ENCODE measurements at places on chromosomes 4 and X. TPM values are rescaled to one million over a fixed set of nuclear protein-coding genes. Genes with fewer than 3 reads are reported as not detected.

The ETDA gene
- not detected for total RNA-seq

The MAPK10 gene
- total RNA-seq: 3.1 TPM

The SLC9B1 gene
- total RNA-seq: 3.3 TPM

The LUZP4 gene
- not detected for total RNA-seq

The ESX1 gene
- total RNA-seq: not detected

The BANK1 gene
- total RNA-seq: 1.4 TPM

The TRIM75 gene
- total RNA-seq: not detected

The HPGD gene
- 3.1 TPM for total RNA-seq

The FGFBP2 gene
- total RNA-seq: 4.8 TPM

The ASB12 gene
- not detected for total RNA-seq

The ASB5 gene
- 0.90 TPM for total RNA-seq

The ARHGAP6 gene
- total RNA-seq: 5.1 TPM

The N4BP2 gene
- total RNA-seq: 6.4 TPM

The ARL9 gene
- not detected for total RNA-seq

DNA sequence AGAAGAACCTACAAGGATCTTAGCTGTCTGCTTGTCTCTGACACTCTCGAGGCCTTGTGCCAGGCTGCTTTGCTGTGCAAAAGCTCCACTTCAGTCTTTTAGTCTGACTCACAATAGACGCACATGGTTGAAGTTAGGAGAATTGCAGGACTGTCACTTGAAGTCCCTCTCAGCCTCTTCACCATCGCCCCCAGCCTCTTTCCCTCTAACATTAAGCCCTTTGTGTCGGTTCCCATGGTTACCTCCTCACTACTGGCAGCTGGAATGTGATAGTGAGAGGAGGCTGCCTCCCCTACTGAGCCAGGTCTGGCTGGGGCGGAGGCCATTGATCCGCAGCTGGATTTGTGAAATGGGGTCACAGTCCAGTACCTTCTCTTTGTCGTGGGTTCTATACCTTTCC is 201.8 kb downstream of the SOWAHB start:
- no peak for DNase-seq

- no peak for DNase-seq
Measured at GRCh38 chr4:6549445-6549844, 25.5 kb upstream of the MAN2B2 start.

DNA sequence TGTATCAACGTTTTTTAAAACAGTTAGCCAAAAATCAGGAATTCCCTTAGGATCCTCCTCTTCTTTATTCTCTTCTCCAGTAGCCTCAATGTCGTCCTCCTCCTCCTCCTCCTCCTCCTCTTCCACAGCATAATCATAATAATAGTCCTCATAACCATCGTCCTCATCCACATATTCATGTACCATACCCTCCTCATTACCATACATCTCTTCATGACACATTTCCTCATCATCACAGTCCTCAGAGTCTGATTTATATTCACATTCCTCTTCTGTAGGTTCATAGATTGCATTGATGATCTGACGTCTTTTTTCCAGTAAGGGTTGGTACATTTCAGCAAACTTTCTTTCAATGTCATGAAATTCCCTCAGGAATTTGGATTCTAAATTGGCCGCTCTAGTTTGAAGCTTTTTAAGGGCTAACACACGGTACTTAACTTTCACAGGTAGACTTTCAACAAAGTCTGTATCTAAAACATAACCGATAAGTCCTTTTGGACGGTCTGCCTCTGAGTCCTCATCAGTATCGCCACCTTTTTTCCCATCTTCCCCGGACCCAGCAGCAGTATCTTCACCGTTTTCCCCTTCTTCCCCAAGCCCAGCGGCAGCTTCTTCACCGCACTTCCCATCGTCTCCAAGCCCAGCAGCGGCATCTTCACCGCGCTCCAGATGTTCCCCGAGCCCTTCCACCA is 771 bp downstream of the NAP1L2 start:
- DNase-seq: no peak

DNA sequence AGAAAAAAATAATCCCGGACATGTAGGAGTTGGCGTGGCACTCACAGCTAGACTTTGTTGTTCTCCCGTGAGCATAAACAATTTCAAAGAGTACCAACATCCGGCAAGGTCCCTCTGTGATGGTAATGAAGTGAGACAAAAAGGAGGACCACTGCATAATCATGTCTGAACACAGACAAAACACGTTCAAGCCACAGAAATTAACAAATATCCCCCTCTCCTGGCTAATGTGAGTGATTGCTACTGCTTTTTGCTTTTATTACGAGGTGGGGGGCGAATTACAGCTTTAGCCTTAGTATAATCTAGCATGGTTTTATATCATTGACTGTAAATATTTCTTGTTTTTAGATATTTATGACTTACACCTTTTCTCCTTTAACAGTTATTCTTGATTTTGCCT is 118.5 kb downstream of the PLS3 start:
- no peak for DNase-seq

DNA sequence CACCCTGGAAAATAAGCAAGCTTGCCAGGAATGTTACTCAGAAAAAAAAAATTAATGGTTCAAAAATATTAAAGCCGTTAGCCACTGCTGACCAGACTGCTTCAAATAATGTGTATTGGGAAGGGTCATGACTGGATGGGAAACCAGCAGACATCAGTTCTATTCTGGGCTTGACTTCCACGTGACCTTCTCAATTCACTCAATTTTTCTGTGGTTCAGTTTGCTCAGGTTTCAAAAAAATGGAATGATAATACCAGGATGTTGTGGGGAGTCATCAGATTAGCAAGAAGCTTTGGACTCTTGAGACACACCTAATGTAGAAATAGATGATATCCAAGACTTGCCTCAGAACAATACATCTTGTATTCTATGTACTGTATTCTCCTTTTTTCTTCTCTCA is 541.9 kb upstream of the BOD1L1 start:
- no peak for DNase-seq

DNA sequence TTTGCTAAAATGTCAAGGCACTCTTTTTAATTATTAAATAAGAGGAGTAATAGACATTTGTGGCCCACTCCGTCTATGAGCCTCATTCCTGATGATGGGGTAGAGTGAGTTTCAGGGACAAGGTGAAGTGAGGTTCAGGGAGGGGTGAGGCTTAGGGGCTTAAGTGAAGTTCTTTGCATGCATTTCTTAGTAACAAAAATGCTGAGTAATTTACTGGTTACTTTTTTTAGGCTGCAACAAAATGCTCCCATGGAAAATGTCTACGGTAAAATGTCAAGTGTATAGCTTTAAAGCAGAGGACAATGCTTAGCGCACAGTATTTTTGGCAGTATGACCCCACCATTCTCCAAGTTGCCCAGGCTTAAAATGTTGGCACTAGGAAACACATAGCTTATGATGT is 2.0 kb upstream of the USO1 start:
- no peak for DNase-seq

DNA sequence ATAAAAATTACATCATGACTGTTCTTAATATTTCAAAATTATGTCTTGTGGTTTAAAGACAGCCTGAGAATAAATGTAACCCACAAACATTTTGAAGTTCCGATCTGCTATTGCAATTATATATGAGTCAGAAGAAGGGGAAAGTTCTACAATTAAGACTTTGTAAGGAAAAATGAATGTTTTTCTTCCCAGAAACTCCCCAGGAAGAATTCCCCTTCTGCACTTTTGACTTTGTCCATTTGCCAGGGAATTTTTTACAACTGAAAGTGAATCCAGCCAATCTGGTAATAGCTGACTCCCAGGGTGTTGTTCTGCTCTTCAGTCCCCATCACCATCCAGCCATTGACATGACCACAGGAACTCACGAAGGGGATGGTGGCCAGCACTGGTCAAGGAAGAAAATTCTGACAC is 61.6 kb upstream of the NOCT start:
- no peak for DNase-seq

DNA sequence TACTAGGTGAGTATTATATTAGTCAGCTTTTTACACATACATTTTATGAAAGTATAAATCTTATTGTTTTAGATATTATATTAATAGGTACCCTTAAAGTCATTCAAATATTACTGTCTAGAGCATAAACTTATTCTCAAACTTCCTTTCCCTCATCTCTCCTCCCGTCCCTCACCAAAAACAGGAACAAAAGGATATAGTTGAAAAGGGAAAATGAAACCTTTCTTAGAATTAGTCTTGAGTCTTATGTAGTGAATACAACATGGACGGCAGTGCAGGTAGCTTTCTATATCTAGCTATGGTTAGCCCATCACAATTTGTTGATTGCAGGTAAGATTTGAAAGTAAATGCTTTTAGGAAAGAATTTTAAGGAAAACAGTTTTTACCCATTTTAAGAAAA is 65.6 kb downstream of the RBPJ start:
- no peak for DNase-seq

- DNase-seq: no peak
Measured at GRCh38 chr4:13642170-13642950, 14.8 kb upstream of the BOD1L1 start.

DNA sequence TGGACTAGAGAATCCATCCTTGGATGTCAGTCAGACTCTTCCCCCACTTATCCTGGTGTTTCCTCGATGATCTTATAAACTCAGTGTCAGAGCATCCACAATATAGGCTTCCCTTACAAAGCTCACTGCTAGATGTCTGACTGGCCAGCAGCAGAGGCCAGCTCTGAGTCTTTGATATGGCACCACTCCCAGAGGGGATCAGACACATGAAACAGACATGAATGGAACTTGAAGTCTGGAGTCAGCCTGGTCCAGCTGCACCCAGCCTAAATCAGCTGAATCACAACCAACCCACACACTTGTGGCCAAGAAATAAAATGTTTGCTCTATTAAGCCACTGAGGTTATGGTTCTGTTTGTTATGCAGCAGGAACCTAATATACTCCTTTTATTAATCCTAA is 129.6 kb upstream of the MED14 start:
- no peak for DNase-seq

GRCh38 chrX:24339911-24340310 is 20.5 kb upstream of the SUPT20HL1 start:
- DNase-seq: no peak

GRCh38 chr4:26084414-26084813 is 170.4 kb downstream of the SMIM20 start:
- no peak for DNase-seq

DNA sequence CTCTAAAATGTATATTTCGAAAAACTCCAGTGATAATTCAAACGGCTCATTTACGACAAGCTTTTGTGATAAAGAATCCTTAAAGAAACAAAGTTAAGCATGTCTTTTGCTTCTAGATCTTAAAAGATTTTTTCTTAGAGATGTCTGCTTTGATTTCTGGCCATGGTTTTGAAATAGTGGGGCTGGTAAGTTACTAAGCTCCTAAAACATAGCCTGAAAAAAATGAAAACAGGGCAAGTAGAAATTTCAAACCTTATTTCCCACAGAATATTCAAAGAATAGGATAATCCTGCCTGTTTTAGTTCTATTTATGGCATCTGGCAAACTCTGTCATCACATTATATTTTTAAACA is 318.3 kb downstream of the ARHGAP24 start:
- no peak for DNase-seq

GRCh38 chr4:182768838-182769237 is 148.3 kb downstream of the DCTD start:
- DNase-seq: no peak

GRCh38 chrX:110046001-110046400 is 43.1 kb downstream of the TMEM164 start:
- no peak for DNase-seq

DNA sequence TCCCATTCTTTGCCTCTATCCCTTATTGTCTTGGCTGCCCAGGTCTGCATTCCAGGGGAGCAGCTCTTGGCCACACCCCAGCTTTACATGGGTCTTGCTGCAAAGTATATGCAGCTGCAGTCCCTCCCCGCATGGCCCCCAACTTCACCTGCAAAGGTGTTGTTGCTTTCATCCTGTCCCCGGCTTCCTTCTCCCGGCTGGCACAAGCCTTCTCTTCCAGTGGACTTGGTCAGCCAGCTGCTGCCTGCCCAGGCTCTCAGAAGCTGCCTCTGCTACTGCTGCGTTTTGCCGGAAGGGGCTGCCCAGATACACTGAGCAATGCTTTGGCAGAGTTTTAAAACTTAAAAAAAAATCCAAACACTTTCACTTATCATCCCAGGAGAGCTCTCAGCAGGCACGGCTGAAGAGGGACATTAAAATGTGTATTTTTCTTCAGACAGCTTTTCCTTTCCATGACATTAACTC is 121.2 kb upstream of the PDLIM3 start:
- DNase-seq: no peak

GRCh38 chr4:19005211-19005610 is 983.7 kb upstream of the LCORL start:
- DNase-seq: no peak

GRCh38 chrX:87063642-87064041 is 454.0 kb upstream of the KLHL4 start:
- DNase-seq: no peak

DNA sequence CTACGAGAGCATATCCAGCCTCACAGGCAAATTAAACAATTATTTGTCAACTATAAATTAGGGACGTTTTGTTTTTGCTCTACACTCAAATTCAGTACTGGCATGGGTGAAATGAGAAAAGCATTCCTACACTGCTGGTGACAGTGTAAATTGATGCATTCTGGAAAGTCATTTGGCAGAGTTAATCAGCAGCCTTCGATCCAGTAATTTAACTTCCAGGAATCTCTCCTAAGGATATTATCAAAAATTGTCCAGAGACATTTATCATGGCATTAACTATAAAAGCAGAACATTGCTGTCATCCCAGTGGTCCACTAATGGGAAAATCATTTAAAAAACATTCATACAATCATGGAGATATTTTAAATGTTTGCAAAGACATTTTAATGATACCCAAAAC is 67.5 kb upstream of the MMAA start:
- no peak for DNase-seq

DNA sequence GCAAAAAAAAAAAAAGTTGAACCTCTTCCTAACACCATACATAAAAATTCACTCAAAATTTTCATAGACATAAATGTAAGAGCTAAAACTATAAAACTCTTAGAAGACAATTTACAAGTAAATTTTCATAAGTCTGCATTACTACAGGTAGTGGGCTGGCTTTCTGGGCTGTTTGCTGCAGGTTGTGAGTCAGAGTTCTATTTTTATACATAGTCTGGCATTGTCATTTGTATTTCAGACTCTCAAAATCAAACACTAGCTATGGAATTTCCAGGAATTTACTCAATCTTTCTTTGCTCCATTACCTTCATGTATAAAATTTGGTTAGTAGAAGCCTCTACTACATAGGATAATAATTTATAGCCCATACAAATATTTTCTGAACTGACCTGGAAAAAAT is 227.2 kb downstream of the COX18 start:
- no peak for DNase-seq

DNA sequence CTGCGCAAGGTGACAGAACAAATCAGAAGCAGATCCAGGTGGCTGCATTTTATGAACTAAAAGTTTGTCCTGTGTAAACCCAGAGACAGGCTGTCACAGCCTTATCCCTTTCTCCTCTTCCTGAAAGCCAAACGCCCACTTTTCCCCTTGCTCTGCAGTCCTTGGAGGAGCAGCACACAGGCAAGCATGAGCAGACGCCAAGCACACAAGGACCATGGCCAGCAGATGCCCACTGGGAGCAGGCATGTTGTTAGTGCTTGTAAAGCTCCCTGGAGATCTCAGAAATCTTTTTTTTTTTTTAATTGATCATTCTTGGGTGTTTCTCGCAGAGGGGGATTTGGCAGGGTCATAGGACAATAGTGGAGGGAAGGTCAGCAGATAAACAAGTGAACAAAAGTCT is 11.5 kb upstream of the HOPX start:
- DNase-seq: no peak

GRCh38 chrX:153945956-153946943 is 1.8 kb upstream of the RENBP start:
- no peak for DNase-seq
